ENCODE measurements at places on chromosomes 1 and 21.
A peak's percentile ranks its signal among the peaks of the same experiment; 100 is the strongest.

DNA sequence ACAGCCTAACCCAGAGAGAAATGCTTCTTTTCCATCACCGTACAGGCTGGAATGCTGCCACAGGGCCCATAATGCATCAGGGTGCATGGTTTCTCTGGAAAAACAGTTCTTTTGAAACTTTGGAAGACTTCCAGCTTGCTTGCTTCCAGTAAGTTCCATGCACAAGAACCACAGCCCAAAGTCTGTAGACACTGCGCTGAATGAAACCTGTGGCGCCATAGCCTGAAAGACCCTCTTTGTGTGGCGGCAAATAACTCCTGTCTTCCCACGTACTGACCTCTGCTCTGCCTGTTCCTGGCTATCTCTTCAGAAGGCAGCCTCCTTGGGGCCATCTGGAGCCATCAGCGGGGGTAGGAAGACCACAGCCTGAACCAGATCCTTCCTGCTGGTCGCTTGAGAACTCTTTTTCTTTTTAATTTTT, 15.1 kb downstream of the MIIP start:
- DNase-seq, result no peak

- DNase-seq, result no peak
Observed at GRCh38 chr21:14405225-14405624, 22.3 kb upstream of the HSPA13 start.

- no peak for DNase-seq
Observed at GRCh38 chr1:110061341-110061740, 9.1 kb downstream of the ALX3 start.

DNA sequence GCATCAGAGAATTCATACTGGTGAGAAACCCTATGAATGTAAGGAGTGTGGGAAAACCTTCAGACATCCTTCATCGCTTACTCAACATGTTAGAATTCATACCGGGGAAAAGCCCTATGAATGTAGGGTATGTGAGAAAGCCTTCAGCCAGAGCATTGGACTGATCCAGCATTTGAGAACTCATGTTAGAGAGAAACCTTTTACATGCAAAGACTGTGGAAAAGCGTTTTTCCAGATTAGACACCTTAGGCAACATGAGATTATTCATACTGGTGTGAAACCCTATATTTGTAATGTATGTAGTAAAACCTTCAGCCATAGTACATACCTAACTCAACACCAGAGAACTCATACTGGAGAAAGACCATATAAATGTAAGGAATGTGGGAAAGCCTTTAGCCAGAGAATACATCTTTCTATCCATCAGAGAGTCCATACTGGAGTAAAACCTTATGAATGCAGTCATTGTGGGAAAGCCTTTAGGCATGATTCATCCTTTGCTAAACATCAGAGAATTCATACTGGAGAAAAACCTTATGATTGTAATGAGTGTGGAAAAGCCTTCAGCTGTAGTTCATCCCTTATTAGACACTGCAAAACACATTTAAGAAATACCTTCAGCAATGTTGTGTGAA, 12.8 kb downstream of the ZFP69B start:
- DNase-seq, result no peak

- DNase-seq, result peak; percentile 61
Observed at GRCh38 chr1:205983925-205984725, 19.1 kb downstream of the RAB7B start.

DNA sequence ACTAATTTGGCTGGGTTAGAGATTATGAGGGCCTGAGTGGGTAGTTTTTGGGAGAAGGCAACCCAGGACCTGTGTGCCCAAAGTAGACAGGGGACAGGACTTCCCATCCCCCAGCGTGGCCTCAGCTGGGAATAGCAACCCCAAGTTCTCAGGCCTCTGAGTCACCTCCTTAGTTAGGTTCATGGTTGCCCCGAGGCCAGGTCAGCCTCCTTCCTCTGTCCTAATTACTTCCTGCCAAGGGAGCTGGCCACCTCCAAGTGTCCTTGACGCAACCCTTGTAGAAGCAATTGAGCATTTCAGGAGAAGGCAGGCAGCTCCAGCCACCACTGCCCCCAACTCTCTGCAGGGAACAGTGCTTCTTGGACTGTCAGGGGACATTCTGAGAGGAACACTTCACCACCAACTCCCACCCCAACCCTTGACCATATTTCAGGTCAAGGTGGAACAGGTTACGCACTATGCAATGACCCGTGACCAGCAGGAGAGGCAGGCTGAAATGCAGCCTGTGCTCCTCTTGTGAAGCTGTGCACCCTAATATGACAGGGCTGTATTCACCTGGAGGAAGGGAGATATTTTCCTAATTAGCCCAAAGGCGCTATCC, 5.1 kb upstream of the NT5C1A start:
- DNase-seq, result no peak

- DNase-seq, result no peak
Observed at GRCh38 chr1:34057347-34058130, 107.5 kb downstream of the CSMD2 start.

DNA sequence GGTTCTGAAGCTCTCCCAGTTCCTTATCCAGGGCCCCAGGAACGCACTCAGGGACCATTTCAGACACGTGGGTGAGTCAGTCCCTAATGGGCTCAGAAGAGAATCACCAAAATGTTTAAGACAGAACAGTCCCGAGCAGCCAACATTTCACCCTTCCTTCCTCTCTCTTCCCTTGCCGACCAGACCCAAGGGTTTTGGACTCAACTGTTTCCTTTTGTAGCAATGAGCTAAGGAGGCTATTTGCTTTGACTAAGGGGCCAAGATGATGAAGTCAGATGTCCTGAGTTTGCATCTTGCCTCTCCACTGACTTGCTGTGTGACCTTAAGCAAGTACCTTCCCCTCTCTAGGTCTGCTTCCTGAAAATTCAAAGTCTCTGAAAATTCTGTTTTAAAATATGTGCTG, 472.3 kb upstream of the VAMP3 start:
- DNase-seq, result no peak

GRCh38 chr1:47713975-47714767, 276.3 kb downstream of the FOXD2 start:
- no peak for DNase-seq

GRCh38 chr1:28517649-28517999, 11.8 kb downstream of the RCC1 start:
- DNase-seq, result no peak

DNA sequence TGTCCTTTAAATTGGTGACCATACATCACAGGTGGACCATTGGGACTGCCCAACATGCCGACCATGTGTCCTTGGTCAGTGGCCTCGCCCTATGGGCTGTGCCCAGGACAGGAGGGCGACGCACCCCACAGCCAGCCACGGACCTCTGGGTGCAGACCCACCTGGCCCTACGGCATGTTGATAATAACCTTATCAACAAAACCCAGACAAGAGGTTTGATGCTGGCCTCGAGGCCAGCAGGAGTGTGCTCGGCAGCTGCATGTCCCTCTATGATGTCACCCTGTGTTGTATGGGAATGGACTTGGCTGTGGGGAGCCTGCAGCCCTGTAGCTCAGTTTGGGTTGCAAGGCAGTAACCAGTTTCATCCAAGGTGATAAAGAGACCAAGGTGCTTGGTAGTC, 32.1 kb downstream of the SLC37A1 start:
- DNase-seq, result no peak

DNA sequence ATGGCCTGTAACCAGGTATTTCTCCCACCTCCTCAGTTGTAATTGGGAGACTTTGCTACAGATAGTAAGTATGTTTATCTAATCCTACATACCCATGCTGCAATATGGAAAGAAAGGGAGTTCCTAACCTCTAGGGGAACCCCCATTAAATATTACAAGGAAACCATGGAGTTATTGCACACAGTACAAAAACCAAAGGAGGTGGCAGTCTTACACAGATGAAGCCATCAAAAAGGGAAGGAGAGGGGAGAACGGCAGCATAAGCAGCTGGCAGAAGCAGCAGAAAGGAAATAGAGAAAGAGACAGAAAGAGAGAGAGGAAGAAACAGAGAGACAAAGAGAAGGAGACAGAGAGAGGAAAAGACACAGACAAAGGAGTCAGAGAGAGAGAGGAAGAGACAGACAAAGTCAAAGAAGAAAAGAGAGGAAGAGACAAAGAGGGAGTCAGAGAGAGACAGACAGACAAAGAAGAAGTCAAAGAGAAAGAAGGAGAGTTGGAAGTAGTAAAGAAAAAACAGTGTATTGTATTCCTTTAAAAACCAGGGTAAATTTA, 142.9 kb downstream of the FASLG start:
- DNase-seq, result no peak

DNA sequence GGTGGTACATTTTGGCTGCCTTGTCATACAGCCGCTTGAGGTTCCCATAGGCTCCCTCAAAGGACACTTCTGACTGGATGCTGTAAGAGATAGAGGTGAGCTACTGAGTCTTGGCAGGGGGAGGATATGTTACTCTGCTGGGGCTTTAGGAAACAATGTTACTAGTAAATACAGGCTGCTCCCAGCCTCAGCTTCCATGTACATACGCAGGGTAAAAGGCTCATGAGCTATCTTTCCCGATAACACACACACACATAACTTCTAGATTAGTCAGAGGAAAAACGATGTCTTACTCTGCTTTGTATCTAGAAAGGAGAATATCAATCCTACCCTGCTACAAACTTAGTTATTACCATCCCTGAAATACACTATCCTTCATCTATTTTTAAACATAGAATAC, 14.3 kb downstream of the SMG5 start:
- no peak for DNase-seq

DNA sequence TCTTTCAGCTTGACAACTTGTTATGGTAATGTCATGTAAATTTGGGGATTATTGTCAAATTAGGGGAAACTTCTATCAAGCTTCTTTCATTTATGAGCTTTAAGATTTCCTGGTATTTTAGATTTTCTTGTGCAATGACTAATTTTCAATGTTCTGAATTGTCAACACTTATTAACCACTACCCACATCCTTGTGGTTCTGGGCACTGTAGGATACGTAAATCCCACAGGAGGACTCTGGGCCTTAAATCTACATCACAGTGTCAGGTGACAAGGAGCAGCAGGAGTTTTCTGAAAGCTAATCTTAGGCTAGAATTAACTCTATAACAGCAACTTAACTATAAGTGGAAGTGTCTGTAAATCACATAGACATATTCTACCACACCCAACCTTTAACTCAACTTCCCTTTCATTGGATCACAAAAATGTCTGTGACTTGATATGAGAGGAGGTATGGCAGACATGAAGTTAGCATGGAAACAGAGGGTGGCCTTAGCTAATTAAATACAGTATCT, 397.7 kb downstream of the HLX start:
- DNase-seq, result no peak

DNA sequence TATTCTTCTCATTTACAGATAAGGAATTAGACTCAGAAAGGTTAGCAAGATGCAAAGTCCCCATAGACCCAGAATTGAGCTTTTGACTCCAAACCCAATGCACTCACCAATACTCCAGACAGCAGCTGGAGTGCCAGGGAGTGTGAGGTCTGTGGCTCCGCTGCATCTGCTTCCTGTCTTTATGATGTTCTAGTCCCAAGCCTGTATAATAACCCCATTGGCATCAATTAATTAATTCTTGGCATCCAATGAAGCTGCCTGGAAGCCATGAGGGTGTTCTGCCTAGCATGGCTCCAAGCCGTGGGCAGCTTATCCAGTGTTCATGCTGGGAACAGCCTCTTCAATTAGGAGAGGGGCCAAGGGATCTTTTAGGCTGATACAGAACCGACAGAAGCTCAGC, 188.7 kb downstream of the GIPC2 start:
- no peak for DNase-seq

- no peak for DNase-seq
Observed at GRCh38 chr1:111290630-111291029, at the start of gene CHIA. Gene CHIA, plus strand, starts transcription at chr1:111290851. Its CDS starts 19,617 bp downstream, at chr1:111310468.

GRCh38 chr1:83029916-83030315, 969.0 kb downstream of the TTLL7 start:
- no peak for DNase-seq

DNA sequence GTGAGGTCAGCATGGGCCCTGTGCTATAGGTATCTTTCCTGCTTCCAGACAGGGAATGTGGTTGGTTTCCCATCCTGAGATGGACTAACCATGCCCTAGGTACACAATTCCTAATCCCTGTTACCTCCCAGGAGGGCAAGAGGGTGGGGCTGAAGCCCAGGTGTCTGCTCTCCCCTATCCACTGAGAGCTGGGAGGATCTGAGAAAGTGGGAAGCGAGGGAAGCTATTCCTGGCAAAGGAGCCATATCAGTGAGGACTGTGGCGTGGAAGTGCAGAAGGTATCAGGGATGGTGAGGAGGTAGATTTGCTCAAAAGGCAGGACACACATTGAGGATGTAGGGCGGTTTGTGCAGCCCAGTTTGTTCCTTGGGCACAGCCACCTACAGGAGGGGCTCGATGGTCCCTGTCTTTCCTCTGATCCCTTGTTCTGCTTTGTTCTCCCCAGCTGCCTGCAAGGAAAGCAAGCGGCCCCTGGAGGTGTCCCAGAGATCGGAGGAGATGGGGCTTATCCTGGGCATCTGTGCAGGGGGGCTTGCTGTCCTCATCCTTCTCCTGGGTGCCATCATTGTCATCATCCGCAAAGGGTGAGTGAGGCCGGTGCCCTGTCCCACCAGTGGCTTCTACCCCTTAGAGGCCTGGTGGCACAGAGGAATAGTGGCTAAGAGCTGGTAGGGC, 48.1 kb downstream of the PTPRU start:
- no peak for DNase-seq

DNA sequence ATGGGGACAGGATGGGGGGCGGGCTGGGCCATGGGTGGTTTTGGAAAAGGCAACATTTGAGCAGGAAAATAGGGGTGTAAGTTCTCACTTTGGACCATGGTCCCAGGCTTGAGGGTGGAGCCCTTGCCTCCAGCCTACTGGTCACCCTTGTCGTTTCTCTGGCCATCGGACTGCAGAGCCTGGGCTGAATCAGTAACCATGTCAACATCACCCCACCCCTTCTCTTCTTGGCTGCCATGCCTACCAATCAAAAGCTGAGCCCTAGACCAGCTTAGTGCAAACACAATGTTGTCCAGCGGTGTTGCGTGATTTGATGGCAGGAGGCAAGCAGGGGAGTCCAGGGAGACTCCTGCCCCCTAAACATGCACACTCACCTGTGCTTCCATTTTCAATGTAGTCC, 231.0 kb upstream of the KAZN start:
- no peak for DNase-seq

GRCh38 chr1:160672789-160673695, 26.2 kb upstream of the SLAMF1 start:
- DNase-seq, result no peak

DNA sequence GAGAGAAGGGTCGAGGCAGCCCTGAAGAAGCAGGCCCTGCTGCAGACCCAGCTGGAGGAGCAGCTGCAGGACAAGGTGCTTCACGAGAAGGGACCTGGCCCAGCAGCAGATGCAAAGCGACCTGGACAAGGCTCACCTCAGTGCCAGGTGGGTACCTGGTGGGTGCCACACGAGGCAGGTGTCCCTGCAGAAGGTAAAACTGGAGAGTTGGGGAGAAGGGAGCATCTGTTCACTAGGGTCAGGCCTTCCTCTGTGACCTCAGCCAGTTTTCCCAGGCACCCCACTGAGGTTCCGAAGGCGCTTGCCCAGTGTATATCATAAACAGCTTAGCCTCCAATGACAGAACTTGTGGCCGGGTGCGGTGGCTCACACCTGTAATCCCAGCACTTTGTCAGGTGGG, 5.5 kb upstream of the NBPF3 start:
- DNase-seq, result no peak

DNA sequence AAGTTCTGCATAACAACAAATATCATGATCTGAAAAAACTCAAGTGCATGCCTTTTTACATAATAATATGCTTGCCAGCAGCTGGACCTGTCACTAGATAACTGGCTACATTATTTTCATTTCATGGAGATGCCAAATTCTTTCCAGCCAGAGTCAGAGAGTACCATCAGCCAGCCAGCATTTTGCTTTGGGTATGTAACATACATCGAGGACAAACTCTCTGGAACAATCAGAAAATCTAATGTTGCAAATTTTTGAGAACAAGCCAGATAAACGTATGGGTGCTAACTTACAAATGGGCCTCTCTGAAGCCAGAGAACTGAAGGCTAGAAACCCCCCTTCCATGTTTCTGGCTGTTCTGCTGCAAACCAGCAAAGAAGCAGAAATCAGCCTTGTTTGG, 76.3 kb upstream of the BACE2 start:
- no peak for DNase-seq
